ENCODE measurements at places on chromosomes 3 and 15.

DNA sequence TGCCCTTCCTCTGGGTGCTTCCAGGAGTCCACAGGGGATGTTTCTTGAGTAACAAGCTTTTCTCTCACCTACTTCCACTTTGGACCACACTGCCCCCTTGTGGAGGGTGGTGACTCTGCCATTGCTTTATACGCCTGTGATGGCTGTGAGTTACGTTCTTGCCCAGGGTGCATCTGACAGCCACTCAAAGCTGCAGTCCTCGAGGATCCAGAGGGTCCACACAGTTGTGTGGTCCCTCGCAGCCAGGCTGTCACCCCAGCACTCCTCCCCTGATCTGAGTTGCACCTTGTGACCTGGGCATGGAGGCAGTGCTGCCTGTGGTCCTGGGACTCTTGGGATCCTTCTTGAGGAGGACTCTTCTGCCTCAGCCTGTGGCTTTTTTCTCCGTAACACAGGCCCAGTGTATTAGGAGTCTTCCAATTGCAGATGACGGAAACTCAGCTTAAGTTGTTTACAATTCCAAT, 23.4 kb downstream of the FOXL2 start:
- DNase-seq, result peak; percentile 76

GRCh38 chr15:69392352-69392751, 21.8 kb upstream of the KIF23 start:
- DNase-seq, result no peak

DNA sequence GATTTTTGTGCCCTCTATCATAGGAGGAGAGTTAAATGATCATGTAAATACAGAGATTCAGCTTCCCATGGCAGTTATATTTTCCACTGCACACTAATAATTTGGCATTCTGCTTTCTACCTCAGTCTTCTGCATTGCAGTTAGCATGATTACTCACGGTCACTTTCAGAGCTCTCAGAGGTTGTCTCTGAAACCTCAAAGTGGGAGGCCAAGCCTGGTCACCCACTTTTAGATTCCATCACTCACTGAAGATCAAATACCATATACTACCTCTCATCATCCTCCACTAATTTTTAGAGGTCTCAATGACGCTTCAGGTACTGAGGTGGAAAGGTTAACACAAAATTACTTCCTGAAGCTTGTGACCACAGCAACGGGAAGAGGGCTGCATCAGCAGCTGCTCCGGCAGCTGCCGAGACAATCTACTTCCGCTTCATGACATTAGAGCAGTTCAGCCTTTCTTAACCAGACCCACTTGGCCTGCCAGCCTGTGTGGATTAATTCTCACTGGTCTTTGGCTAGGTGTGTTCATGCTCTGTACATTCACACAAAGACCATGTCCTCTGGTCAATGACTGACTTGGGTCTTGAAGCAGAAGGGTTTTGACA, 416.4 kb upstream of the PDZRN3 start:
- peak; percentile 24 for DNase-seq

DNA sequence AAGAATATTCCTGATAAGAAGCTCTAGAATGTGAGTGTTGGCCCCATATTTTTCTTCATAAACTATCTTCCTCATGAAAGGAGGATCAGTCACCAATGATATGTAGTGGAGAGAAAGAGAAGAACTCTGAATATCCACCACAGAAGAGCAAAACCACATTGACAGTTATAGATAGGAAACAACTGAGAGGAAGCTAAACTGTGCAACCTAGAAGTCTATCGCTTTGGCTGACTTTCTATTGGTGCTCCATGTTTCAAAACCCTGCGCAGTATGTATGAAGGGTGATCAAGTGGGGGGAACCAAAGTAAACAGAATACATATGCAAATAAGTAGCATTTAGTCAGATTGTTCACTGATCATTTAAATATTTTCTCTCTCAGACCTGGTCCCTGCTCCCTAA, 41.0 kb upstream of the ZNF280D start:
- DNase-seq, result no peak
